ENCODE measurements at places on chromosomes 13 and 19. TPM values are rescaled to one million over a fixed set of nuclear protein-coding genes. Genes with fewer than 3 reads are reported as not detected.

DNA sequence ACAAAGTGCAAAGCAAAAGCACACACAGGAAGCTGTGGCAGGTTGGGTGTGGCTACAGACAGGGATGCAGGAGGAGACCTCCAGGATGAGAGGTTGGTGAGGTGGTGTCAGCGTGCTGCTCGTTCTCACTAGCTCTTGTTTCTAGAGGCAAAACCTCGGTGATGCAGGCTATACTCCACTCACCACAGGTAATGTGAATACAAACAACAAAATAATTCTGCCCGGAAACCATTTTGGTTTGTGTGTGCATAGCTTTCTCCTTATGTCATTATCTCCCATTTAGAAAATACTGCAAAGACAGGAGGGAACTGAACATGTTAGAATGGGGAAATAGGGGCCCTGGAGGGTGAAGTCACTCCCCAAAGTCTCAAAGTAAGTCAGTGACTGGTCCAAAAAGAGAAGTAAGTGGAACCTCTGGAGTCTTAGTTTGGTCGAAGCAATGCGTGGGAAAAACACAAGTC lies 9.4 kb downstream of the LCP1 start:
- H3K36me3 ChIP-seq: no peaks in the 10 kb centered on the region
- H3K4me1 ChIP-seq: peaks cover 2% of the 10 kb centered on the region
- DNase-seq: no peak
- H3K27ac ChIP-seq: no peak overlapping the region

RGS9BP gene
- 0.01 TPM for polyA plus RNA-seq

- H3K4me3 ChIP-seq: no peak overlapping the region
- H3K27me3 ChIP-seq: no peaks in the 10 kb centered on the region
- no peak for DNase-seq
- H3K36me3 ChIP-seq: no peaks in the 10 kb centered on the region
- H3K4me1 ChIP-seq: no peaks in the 10 kb centered on the region
These were observed 42.5 kb downstream of the IRS2 start for GRCh38 chr13:109743706-109744453.

DNA sequence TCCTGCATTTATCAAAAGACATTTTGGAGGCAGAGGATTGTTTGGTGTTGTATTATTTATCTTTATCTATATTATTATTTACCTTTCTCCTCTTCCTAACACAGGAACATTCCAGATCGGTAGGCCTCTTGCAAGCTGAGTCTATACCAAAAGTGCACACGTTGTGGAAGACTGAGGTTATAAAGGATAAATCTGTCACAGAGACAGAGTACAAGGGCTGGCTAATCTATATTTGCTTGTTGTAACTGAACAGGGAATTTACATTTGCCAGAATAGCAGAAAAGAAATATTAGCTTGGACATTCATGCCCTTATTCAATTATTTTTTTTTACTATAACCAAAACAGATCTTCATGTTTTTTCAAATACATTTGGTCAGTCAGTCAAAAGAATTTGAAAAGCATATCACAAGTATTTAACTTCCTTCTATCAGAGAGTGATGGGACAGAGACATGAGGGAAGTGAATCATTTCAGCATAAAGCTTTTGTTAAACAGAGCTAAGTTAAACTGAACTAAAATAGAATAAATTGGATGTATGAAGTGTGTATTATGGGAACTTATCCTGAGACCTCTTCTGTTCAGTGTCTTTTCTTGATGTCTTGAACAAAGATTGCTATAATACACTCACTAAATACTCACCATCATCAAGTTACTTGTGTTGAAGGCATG lies 352.5 kb downstream of the DNAJC15 start:
- no peak for DNase-seq
- no peaks in the 10 kb centered on the region for H3K27me3 ChIP-seq
- no peaks in the 10 kb centered on the region for H3K4me1 ChIP-seq
- H3K27ac ChIP-seq: no peak overlapping the region

- no peaks in the 10 kb centered on the region for H3K4me1 ChIP-seq
- DNase-seq: no peak
- no peak overlapping the region for H3K4me3 ChIP-seq
- H3K36me3 ChIP-seq: no peaks in the 10 kb centered on the region
- no peaks in the 10 kb centered on the region for H3K27me3 ChIP-seq
These were observed 1193.6 kb downstream of the UQCRFS1 start for GRCh38 chr19:28019371-28019770.

- DNase-seq: no peak
- no peaks in the 10 kb centered on the region for H3K36me3 ChIP-seq
- no peak overlapping the region for H3K4me3 ChIP-seq
- no peaks in the 10 kb centered on the region for H3K4me1 ChIP-seq
- H3K27ac ChIP-seq: no peak overlapping the region
These were observed 87.0 kb upstream of the HTR2A start for GRCh38 chr13:46983881-46984280.

GRCh38 chr13:87498681-87499080 lies 172.5 kb upstream of the SLITRK5 start:
- DNase-seq: no peak
- H3K27ac ChIP-seq: no peak overlapping the region
- H3K36me3 ChIP-seq: no peaks in the 10 kb centered on the region
- H3K27me3 ChIP-seq: no peaks in the 10 kb centered on the region
- H3K4me3 ChIP-seq: no peak overlapping the region

- H3K4me3 ChIP-seq: no peak overlapping the region
- H3K27me3 ChIP-seq: no peaks in the 10 kb centered on the region
- DNase-seq: no peak
These were observed 151.7 kb downstream of the LHFPL6 start for GRCh38 chr13:39451301-39451700.

WDR18 gene
- polyA plus RNA-seq: 33.8 TPM

CFAP97D2 gene
- polyA plus RNA-seq: not detected

AKAP11 gene
- polyA plus RNA-seq: 3.3 TPM

SLC15A1 gene
- 14.8 TPM for polyA plus RNA-seq

DNA sequence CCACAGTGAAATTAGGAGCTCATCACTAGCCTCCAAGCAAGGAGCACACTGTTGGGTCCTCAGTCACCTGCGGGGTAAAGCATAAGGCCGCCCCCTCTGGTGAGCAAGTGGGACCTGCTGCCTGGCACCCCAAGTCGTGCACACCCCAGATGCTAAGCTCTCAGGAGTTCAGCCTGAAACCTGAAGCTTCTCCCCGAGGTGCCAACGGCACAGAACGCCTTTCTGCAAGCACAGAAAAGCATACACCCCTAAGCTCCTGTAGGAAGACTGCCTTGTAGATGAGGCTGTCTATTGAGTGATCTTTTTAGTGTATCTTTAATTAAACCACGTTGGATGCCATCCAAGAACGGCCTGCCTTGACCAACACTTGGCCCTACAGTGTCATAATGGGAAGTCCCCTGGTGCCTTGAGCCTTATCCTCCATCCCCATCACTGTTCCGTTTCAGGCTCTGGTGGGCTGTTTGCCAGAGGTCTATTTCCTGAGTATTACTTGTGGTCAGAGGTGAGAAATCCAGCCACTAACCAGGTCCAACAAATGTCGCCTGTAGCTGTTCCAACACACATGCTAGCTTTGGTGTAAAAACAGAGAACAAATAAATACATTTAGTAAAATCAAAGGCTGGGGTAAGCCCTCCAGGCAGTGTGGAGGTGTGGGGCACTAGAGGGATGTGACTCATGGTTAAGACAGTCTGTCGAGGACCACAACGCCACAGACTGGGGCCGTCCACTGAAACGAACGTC lies 44.8 kb downstream of the C13orf42 start:
- H3K27ac ChIP-seq: no peak overlapping the region
- H3K27me3 ChIP-seq: no peaks in the 10 kb centered on the region
- H3K36me3 ChIP-seq: no peaks in the 10 kb centered on the region
- no peak for DNase-seq
- H3K4me1 ChIP-seq: no peaks in the 10 kb centered on the region
- H3K4me3 ChIP-seq: no peak overlapping the region

DNA sequence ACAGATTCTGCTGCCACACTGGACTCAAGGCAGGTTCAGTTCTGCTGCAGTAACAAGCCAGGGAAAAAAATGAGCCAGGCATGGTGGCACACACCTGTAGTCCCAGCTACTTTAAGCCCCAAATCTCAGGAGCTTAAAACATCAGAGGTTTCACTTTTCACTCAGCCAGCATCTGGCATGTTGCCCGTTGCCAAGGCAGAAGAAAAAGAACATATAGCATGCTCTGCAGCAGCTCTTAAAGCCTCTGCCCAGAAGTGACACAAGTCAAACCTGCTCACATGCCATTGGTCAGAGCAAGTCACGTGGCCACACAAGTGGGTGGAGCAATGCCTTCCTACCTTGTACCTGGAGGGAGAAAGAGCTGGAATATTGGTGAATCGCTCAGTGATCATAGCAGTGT lies 14.7 kb upstream of the ADGRE5 start:
- H3K27ac ChIP-seq: no peak overlapping the region
- peaks cover 5% of the 10 kb centered on the region for H3K4me1 ChIP-seq
- H3K36me3 ChIP-seq: no peaks in the 10 kb centered on the region

MCF2L gene
- 5.1 TPM for polyA plus RNA-seq

TMEM205 gene
- 410 TPM for polyA plus RNA-seq

DNA sequence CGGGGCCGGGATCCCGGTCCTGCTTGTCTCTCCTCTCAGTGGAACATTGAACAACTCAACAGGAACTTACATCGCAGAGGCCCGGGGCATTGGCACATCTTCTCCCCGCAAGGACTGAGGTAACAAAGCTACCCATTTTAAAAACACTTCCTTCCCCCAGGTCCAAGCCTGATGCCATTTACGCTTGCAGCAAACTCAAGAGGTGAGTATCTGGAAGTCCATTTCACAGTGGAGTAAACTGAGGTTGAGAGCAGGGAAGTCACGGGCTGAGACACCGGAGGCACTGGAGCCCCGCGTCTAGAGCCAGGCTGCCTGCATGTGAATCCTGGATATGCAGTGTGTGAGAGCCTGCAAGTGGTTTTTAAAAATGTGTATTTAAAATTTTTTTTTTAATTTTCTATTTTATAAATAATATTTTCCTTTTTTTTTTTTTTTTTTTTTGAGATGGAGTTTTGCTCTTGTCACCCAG lies 492 bp upstream of the PGLYRP1 start:
- no peak overlapping the region for H3K4me3 ChIP-seq
- H3K4me1 ChIP-seq: no peaks in the 10 kb centered on the region
- no peaks in the 10 kb centered on the region for H3K36me3 ChIP-seq
- H3K27ac ChIP-seq: no peak overlapping the region
- no peaks in the 10 kb centered on the region for H3K27me3 ChIP-seq
- DNase-seq: no peak

- no peaks in the 10 kb centered on the region for H3K27me3 ChIP-seq
- no peak overlapping the region for H3K27ac ChIP-seq
- no peak for DNase-seq
- H3K4me1 ChIP-seq: no peaks in the 10 kb centered on the region
- no peaks in the 10 kb centered on the region for H3K36me3 ChIP-seq
These were observed 64.8 kb upstream of the ZNF536 start for GRCh38 chr19:30307191-30307974.

GRCh38 chr13:36242761-36243160 lies 28.4 kb upstream of the SOHLH2 start:
- H3K36me3 ChIP-seq: no peaks in the 10 kb centered on the region
- DNase-seq: no peak
- no peaks in the 10 kb centered on the region for H3K4me1 ChIP-seq
- no peak overlapping the region for H3K27ac ChIP-seq
- H3K4me3 ChIP-seq: no peak overlapping the region

GRCh38 chr19:29263305-29264135 lies 50.6 kb upstream of the UQCRFS1 start:
- peak; percentile 66 for DNase-seq
- no peaks in the 10 kb centered on the region for H3K4me1 ChIP-seq
- H3K27me3 ChIP-seq: no peaks in the 10 kb centered on the region
- H3K36me3 ChIP-seq: no peaks in the 10 kb centered on the region
- no peak overlapping the region for H3K4me3 ChIP-seq

SYNE4 gene
- 4.3 TPM for polyA plus RNA-seq

DNA sequence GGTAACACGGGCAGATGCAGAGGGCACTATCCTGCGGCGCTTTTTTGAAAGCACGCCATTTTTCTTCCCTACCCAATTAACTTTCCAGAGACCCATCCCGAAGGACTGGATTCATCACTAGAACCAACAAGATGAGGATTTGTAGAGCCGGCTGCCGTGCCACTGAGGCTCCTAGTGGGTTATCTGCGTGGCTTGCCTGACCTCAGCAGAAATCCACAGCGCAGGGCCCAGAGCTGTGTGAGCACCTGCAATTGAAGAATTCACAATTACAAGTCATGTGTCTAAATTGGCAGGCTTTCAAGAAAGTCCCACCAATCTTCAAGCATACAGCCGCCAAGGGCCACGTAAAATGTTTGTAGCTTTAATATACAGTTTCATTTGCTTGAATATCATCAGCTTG lies 75.5 kb downstream of the ALOX5AP start:
- peaks cover 4% of the 10 kb centered on the region for H3K4me1 ChIP-seq
- no peak for DNase-seq
- no peak overlapping the region for H3K27ac ChIP-seq

SULT2A1 gene
- polyA plus RNA-seq: 726 TPM

DNA sequence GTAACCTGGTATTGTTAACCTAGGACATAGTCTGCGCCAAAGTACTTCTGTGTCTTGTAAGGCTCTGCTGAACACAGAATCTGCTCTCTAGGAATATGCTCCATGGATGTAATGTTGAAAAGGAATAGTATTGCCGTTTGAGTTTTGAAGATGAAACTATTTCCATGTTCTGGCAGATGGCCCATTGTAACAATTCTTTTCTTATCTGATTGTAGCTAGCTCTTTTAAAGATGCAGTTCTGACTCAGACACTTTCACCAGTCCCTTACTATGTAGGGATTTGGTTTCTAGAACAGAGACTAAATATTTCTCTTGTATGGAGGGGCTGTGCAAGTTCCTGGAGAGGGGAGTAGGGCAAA lies 185.6 kb downstream of the MTUS2 start:
- H3K4me3 ChIP-seq: no peak overlapping the region
- H3K36me3 ChIP-seq: no peaks in the 10 kb centered on the region
- no peak for DNase-seq
- H3K27ac ChIP-seq: no peak overlapping the region
- H3K4me1 ChIP-seq: no peaks in the 10 kb centered on the region
